KG1 (cell line): ENCODE measurements at places on chromosomes 6 and 20.

GRCh38 chr6:96786336-96786735, 50.9 kb downstream of the GPR63 start:
- DNase-seq: no peak

DNA sequence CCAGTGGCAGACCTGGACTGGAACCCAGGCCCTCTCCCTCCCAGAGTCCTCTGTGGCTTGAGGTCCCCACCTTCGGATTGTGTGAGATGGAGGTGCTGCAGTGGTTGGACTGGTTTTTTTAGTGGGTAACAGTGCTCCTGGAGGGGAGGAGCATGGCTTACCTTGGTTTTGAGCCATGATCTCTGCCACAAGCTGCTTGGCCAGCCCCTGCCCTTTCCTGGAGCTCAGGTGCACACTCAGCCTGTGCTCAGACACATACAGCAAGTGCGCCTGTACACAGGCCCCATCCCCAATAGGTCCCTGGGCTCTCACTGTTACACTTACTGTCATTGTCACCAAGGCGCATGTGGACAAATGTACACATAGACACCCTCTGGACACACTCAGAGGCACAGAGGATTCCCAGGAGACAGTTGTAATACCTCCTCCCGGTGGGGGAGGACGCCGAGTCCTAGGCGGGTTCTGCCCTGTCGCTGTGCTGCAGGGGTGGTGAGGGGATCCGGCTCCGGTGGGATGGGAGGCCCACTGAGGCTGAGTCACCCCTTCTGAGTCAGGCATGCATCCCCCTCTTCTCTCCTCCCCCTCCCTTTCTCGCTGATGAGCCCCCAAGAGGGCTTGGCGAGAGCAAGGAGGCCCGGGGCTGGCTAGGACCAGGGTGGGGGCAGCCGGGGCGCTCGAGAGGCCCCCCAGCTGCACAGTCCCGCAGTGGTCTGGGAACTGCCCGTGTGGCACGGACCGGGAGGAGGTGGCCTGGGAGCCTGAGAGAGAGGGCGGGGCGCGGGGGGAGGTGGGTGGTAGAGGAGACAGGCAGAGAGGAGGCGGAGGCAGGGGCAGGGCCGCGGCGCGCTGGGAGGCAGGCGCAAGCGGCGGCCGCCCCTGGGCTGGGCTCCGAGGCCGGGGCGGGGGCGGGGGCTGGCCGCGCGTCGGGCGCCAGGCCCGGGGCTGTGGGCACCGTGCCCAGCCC, 522 bp upstream of the EPB41L1 start:
- no peak for DNase-seq

- DNase-seq: no peak
Observed at GRCh38 chr20:35643045-35643444, 21.7 kb downstream of the CPNE1 start.

DNA sequence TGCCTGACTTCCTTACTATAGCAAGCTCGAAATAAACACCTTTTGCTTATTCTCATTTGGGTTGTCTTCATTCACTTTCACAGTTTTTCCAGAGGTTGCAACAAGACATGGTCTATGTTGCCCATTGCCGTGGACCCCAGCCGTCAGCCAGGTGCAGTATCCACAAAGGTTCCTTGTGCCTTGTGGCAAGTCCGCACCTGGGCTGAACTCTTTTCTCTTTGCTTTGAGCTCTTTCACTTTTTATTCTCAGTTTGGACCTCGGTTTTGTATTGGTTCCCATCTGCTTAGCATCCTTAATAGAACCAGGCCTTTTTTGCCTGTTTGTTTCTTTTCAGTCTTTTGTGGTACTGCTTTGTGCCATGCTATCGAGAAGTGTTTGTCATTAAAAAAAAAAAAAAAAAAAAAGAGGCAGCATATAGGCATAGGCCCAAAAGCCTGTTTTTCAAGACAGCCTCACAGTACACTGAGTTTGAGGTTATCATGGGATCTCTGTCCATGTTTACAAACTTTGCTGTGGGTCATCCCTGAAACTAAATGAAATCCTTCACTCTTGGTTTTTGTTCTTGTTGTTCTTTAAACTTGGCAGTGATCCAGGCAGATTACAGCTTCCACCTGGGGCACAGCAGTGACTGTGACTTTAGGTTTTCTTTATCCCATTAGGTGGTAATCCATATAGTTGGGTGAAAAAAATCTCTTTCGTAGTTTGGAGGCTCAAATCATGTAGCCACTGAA, 33.3 kb downstream of the GSTA3 start:
- DNase-seq: no peak

- no peak for DNase-seq
Observed at GRCh38 chr6:119620846-119621555, 271.4 kb upstream of the MAN1A1 start.

GRCh38 chr6:157381631-157382621, 936 bp downstream of the ZDHHC14 start:
- DNase-seq: peak; percentile 8

DNA sequence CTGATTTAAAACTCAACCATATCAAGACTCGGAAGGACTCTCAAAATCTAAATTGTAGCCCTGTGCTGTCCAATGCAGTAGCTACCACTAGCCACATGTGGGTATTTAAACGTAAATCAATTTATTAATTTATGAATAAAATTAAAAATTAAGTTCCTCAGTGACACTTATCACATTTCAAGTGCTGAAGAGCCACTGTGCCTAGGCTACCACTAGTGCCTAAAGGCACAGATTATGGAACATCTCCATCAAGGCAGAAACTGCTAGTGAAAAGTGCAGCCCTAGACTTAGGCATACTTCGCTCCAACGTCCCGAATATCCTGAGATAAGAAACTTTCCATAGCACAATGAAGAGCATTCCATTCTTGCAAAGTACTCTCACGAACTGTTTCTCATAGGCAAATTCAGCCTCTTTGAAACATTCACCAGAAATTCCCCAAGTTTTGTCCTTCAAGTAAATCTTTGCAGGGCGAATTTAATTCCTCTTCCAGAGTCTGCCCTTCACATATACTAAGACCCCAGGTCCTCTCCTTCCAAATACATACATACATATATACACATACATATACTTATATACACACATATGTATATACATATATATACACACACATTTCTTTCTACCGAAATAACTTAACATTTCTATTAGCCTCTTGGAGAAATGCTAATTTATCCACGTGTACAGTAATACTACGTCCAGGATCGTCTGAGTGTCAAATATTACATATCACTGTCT, 1.3 kb downstream of the SUPT3H start:
- DNase-seq: no peak

DNA sequence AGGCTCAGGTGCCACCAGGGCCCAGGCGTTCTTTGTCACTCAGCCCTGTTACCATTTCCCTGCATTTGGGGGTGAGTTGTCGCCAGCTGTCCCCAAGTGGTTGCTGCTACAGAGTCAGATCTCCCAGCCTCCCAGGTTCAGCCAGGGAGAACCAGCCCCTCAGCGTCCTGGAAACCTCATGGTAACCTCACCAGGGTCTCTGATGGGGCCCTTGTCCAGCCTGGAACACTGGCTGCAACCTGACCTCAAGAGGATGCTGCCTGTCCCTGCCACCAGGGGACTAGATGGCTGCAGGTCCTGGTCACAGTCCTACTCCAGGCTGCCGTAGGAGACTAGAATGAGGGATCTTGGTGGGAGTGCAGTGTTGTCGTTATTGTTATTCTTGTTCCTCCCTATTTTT, 228.3 kb upstream of the PDE10A start:
- DNase-seq: no peak

- no peak for DNase-seq
Observed at GRCh38 chr6:56245903-56246351, 1.5 kb downstream of the COL21A1 start.

DNA sequence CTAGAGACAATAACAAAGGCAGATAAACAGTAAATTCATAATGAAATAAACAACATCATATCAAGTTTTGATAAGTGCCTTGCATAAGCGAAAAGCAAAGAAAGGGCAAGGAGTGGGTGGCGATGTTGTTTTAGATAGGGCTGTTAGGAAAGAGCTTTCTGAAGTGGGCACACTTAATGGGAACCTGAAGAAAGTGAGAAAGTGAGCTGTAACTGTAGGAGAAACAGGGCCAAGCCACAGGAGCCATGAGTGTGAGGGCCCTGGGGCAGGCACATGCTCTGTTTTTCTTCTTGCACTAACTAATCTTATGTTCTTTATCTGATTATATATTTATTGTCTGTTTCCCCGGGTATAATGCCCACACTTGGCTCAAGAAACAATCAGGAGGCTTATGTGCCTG, 193.4 kb upstream of the SUPT3H start:
- DNase-seq: no peak

GRCh38 chr6:34516391-34517324, 39.5 kb downstream of the SPDEF start:
- DNase-seq: no peak

GRCh38 chr20:36548006-36548315, 6.6 kb downstream of the MYL9 start:
- no peak for DNase-seq
